ENCODE measurements at places on chromosomes 1 and 21.

DNA sequence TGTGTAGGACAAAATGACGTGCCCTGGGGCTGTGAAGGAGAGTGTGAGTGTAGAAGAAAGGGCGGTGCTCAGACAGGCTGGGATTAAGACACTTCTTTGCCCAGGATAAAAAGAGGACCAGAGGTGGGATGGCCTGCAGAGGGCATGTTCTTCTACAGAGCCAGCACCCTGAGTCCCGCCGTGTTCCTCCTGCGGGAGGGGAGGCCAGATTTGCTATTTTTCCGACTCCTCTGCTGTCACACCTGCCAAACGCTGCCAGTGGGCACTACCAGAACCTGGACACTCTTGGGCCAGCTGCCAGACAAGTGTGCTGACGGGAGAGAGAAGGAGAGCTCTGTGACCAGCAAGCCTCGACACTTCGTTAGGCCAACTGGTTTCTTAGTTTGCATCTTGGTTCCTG, 206.4 kb downstream of the PLD5 start:
- no peak for DNase-seq

DNA sequence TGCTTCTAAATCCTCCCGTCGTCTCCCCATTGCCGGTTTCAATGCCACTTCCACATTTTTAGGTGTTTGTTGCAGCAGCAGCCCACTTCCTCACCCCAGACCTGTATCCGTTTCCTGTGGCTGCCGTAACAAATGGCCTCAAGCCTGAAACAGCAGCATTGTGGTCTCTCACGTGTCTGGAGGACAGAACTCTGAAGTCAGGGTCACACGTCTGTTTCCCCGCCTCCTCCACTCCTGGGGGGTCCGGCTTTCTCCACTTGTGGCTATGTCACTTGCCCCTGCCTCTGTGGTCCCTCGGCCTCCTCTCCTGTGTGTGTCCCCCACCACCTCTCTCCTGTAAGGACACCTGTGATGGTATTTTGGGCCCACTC, 21.8 kb downstream of the TRPM2 start:
- no peak for DNase-seq

DNA sequence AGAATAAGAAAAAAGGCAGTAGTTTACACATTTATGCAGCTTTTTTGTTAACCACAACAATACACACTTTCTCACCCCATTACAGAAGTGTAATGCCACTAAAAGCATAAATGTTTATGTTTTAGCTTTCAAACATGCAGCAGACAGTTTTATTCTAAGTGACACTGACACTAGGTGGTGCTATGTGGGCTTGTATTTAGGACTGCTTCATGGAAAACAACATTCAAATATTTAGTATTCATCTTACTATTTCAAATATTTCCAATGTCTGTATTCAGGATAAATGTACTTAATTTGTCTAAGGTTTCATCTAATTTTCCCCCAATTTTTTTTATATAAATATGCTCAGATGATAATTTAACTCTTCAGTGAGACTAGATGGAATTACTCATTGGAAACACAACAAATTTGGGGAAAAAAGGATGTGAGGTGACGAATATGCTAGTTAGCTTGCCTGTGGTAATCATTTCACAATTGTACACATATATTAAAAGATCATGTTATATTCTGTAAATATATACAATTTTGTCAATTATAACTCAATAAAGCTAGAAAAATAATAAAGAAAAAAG, 71.4 kb downstream of the USP1 start:
- no peak for DNase-seq

GRCh38 chr1:61748566-61748965, 6.3 kb downstream of the PATJ start:
- no peak for DNase-seq

- DNase-seq: no peak
Observed at GRCh38 chr1:54493608-54494007, 54.4 kb upstream of the ACOT11 start.

- no peak for DNase-seq
Observed at GRCh38 chr1:22364764-22365163, 86.9 kb upstream of the ZBTB40 start.

DNA sequence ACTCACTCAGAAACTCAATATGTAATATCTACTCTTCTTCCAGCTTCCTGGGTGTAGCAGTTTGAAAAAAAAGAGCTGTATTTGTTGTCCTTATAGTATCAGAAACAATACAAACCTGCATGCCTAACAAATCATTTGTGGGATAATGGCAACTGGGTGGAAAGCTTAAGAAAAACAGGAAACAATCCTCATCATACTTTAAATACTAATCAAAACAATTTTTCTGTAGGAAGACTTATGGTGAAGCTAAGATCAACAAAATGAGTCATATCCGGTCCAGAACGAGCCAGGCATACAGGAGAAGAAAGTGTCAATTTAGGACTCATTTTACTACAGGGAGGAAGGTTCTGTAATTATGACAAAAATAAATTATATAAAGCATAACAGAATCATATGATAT, 181.8 kb upstream of the ADGRL4 start:
- DNase-seq: no peak

GRCh38 chr1:204074274-204075138, 1.6 kb downstream of the SOX13 start:
- DNase-seq: no peak

DNA sequence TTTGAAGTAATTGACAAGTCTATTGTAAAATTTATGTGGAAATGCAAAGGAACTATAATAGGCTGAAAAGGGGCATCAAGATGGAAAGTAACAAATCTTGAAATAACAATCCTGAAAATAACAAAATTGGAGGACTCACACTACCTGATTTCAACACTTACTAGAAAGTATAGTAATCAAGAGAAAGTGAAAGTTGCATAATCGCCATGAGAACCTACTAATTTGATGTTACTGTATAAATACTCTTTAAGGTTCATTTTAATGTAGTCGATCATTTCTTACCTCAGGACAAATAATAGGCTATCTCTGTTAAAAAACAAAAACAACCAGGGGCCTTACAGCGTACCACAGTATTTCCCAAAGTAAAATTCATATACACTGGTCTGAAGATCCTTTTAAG, 71.7 kb downstream of the EDEM3 start:
- no peak for DNase-seq

GRCh38 chr1:246725191-246725590, 982 bp downstream of the SCCPDH start:
- no peak for DNase-seq

GRCh38 chr1:86718786-86719185, 14.4 kb downstream of the SH3GLB1 start:
- no peak for DNase-seq

DNA sequence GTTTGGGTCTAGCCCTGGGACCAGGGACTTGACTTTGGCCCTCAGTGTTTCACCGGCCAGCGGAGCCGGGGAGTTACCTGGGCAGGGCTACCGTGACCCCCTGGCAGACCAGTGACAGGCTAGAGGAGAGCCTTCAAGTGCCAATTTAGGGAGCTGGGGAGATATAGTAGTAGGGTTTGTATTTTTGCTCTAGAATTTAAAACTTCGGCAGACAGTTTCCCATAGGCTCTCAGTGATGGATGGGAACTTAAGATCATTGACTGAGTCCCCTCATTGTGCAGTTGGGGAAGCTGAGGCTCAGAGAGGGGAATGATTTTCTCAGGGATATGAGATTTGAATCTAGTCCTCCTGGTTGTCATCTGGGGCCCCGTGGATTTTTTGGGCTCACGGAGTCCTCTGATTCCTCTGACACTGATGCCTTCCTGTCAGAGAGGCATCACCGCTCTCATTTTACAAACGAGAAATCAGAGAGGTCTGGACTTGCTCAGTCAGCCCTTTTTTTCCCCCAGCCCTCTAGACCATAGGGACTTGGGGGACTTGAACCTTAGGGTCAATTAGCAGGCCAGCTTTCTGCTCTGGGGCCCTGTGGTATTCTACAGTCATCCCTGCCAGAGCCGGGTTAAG, 58.3 kb upstream of the ACOT11 start:
- no peak for DNase-seq

GRCh38 chr1:99943223-99943794, 26.5 kb upstream of the SLC35A3 start:
- DNase-seq: no peak

DNA sequence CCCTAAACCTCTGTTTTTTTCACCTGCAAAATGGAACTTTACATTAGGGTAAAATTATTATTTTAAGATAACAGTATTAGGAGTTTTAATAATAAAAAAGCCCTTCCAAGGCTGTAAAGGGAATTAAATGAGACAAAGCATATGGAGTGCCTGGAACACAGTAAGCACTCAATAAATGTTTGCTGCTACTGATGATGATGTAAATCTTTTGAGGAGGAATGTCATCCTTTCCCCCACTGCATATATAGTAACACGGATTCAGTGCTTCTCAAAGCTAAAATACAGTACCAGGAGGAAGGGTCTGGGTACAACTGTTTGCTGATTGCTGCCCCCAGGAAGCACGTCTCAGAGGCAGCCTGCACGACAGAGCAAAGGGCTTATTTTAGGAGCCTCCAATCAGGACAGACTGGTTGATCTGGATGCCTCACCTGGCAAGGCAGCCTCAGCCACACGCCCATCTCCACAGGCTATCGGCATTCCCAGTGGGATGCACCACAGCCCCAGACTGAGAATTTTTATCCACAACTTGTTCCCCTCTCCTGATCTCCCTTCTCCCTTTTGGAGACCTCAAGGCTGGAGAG, 64.4 kb downstream of the GADD45A start:
- no peak for DNase-seq

GRCh38 chr1:22670352-22670975, 17.4 kb downstream of the C1QB start:
- no peak for DNase-seq

DNA sequence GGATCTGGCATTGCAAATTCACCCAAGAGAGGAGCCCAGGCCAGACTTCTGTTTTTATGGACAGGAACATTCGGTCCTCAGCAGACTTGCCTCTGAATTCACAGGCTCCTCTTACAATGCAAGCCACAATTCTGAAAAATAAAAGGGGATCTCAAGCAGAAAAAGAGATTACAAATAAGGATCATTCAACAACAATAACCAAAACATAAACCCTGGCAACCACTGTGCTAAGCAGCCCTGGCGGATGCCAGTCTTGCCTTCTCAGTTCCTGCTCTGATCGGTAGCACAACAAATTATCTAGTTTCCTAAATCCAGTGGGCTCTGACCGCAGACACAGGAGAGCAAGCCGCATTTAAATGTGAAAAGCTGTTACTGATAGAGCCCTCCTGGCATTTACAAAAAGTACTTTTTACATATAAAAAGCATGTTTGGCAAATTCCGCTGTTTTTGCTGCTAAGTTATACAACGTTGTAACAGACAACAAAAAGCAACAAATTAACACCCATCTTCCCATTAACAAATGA, 123.4 kb upstream of the FOXD3 start:
- DNase-seq: no peak

DNA sequence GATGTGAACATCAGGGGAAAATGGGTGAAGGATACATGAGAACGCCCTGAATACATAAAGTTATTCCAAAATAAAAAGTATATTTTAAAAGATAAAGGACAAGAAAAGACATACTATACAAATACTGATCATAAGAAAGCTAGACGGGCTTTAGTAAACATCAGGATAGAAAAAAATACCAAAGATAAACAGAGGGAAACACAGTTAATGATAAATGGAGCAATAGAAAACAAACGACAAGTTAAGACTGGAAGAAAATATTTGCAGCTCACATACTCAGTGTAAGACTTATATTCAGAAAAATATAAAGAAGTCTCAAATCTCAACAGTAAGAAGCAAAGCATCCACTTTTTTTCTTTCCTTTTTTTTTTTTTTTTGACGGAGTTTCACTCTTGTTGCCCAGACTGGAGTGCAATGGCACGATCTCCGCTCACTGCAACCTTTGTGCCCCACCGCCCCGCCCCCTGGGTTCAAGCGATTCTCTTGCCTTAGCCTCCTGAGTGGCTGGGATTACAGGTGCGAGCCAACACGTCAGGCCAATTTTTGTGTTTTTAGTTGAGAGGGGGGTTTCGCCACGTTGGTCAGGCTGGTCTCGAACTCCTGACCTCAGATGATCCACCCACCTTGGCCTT, 94.8 kb downstream of the OMA1 start:
- no peak for DNase-seq

DNA sequence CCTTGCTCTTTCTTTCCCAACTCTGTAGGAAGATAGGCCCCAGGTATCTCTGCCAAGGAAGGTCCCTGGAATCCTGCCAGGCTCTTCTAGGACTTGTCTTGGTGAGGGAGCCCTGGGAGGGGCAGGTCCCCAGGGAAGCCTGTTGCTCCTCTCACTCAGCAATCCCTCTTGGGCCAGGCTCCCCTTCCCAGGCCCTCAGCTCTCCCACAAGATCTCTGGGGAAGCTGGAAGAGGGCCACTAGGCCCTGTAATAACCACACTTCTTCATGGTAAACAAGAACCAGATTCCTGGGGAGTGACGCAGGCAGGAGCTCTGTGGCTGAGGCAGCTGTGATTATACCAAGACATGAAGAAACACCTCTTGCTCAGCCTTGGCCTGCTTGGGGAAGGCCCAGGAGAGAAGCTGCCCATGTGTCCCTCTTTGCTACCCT, 9.9 kb upstream of the MAPKAPK2 start:
- no peak for DNase-seq

DNA sequence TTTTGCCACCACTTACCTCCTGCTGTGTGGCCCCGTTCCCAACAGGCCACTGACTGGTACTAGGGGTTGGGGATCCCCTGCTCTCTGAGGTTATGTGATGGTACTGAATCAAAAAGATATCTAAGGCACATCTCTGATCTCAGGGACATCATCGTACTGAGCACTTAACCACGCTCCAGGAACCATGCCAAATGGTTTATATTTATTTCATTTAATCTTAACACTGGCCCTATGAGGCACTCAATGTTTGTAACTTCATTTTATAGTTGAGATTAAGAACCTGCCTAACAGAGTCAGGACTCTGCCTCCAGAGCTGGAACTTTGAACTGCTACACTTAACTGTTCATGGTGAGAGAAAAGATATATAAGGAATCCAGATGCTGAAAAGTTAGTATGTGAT, 98.0 kb upstream of the HP1BP3 start:
- no peak for DNase-seq

DNA sequence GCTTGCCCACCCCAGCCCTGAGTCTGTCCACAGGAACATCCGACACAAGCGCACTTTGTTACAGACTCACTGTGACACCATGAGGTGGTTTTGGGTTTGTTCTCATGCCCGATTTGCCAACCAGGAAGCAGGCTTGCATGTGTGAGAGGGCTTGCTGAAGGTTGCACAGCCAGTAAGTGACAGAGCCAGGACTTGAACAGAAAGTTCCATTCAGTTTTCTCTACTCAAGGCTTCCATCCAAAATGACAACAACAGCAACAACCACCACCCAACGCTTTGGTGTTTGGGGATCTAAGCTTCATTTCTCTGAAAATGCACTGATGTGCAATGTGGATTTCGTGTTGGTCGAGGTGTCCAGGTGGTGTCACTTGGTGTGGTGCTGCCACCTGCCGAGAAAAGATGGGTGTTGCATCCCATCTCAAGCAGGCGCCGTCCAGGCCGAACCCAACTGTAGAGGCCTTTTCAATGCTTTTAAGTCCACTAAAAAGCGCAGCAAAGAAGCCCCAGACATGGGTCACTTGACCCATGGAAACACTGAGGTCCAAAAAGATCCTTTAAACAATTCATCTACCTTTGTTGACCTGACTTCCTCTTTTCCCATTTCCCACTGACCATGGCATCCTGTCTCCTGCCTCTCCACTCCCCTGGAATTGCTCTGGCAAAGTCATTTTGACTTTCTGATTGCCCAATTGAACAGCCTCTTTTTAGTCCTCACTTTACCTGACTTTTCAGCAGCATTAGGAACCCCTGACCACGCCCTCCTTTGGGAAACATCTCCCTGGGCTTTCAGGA, 12.2 kb downstream of the CITED4 start:
- DNase-seq: peak; percentile 52

All from T follicular helper cell (primary cell).